ENCODE measurements at places on chromosomes 4 and X. TPM values are rescaled to one million over a fixed set of nuclear protein-coding genes. Genes with fewer than 3 reads are reported as not detected.

Gene CT45A3
- total RNA-seq: not detected

Gene ZNF630
- 1.5 TPM for total RNA-seq

Gene DGAT2L6
- total RNA-seq: not detected

Gene CORIN
- 1.00 TPM for total RNA-seq
